ENCODE measurements at places on chromosomes 6 and 20.

DNA sequence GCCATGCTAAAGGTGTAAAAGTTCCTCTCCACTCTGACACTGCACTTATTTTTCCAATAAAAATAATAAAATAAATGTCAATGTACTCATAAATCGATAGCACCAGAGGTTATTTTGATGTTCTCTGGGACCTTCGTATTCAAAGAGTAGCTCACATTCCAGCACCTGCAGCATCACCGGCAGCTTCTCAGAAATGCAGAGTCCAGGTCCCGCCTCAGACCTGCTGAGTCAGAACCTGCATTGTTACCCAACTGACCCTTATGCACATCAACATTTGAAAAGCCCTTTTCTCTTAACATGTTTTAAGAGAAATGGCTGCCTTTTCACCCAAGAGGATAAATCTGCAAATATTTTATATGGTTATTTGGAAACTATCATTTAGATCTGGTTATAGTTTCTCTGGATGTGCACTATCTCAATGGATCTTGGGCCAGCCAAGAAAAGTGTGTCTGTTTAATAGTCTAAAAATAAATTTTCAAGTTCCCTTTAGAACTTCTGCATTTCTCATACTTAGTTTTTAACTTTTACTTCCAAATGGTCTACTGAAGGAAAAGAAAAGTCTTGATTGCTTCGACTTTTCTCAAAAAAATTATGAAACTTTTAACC is 216.2 kb upstream of the PRDM1 start:
- DNase-seq, result no peak

GRCh38 chr20:46317685-46318177 is 9.4 kb upstream of the CDH22 start:
- DNase-seq, result no peak

DNA sequence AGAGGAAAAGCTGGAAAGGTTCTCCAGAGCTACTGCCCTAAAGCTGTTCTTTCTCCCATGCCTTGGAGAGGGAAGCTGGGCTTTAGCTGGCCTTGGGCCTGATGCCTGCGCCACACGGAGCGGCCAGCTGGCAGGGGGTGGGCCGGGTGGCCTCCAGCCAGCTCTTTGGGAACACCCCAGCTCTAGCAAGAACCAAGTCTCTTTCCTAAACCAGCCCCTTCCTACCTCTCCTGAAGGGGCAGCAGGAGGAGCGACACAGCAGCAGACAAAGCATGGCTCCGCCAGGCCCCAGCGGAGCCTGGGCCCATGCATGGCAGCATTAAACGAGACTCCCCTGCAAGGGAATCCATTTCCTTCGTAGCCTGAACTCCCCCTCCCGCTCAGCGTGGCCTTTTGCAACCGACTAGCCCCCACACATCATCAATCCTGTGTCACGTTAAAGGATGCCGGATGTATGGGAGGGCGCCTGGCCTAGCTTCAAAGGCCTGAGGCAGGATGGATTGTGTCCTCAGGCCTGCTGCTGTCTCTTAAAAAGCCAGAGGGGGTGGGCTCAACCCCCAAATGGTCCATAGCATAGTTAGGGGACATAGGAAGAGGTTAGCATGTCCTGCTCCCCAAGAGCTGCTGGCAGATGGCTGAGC is 14.0 kb downstream of the MRPS18A start:
- no peak for DNase-seq

DNA sequence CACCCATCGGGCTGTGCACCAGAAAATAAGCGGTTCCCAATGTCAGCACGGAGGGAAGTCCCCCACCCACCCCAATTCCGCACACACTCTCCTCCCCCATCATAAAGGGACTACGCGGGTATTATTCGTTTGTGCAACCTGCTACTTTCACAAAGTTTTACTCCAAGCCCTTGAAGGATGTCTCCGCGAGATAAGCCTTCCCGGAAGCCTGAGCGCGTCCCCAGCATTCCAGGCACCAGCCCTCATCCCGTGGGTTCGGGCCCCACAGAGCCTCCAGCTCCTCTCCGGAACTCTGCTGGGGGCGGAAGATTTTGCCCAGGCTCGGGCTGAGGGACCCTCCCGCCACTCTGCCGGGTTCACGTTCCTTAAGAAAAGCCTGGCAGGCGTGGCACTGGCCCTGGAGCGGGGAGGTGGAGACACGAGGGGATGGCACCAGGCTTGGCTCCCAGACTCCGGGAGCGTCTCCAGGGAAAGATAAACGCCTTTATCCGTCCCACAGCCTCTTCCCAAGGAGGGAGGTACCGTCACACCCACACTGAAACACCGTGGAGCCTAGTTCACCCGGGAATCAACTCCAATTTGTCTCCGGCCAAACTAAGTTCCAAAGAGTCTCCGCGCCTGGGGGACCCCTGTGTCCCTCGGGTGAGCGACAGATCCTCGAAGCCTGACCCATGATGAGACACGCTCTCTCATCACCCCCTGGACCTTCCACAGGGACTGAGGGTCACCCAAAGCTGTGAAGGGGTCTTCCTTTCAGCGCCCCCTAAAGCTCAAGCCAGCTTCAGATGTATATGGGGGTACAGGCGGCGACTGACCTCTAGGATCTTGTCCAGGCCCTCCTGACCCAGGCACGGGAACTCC is 934 bp downstream of the KCNK5 start:
- no peak for DNase-seq

GRCh38 chr6:17405944-17406245 is 12.5 kb downstream of the CAP2 start:
- no peak for DNase-seq

DNA sequence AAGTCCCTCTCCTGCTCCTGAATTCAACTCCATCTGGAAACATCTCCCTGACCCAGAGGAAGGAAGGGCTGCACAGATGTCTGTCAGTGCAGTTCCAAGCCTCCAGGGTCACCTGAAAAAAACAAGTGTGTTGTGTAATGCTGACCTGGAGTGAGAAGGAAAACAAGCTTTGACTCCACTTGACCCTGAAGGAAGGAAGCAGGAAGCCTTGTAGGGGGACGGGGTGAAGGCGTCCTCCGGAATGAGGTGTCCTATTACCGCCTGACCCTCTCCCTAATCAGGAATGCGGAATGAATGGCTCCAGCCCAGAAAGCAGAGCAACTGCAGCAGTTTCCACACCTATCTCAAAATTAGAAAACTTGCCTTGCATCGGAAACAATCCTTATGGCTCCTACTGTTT is 13.9 kb upstream of the ADGRF5 start:
- no peak for DNase-seq

DNA sequence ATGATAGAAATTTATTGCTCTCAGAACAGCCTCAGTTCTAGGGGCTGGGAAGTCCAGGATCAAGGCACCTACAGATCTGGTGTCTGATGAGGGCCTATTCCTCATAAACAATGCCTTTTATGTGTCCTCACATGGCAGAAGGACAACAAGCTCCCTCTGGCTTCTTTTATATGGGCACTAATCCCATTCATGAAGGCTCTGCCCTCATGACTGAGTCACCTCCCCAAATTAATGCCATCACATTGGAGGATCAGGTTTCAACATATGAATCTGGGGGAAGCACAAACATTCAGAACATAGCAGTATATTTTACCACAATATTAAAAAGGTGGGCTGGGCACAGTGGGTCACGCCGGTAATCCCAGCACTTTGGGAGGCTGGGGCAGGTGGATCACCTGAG is 58.5 kb upstream of the CCN6 start:
- no peak for DNase-seq

- peak; percentile 94 for DNase-seq
Measured at GRCh38 chr20:14566505-14566904, 229.1 kb upstream of the FLRT3 start.

GRCh38 chr20:34986311-34987287 is 30.9 kb downstream of the MYH7B start:
- DNase-seq, result no peak

- no peak for DNase-seq
Measured at GRCh38 chr6:108793516-108794251, 54.5 kb upstream of the ARMC2 start.

GRCh38 chr6:41451039-41451438 is 95.1 kb upstream of the FOXP4 start:
- no peak for DNase-seq

GRCh38 chr6:143457563-143458359 is 7.2 kb downstream of the PEX3 start:
- no peak for DNase-seq

GRCh38 chr20:10897336-10897735 is 223.5 kb upstream of the JAG1 start:
- DNase-seq, result no peak

DNA sequence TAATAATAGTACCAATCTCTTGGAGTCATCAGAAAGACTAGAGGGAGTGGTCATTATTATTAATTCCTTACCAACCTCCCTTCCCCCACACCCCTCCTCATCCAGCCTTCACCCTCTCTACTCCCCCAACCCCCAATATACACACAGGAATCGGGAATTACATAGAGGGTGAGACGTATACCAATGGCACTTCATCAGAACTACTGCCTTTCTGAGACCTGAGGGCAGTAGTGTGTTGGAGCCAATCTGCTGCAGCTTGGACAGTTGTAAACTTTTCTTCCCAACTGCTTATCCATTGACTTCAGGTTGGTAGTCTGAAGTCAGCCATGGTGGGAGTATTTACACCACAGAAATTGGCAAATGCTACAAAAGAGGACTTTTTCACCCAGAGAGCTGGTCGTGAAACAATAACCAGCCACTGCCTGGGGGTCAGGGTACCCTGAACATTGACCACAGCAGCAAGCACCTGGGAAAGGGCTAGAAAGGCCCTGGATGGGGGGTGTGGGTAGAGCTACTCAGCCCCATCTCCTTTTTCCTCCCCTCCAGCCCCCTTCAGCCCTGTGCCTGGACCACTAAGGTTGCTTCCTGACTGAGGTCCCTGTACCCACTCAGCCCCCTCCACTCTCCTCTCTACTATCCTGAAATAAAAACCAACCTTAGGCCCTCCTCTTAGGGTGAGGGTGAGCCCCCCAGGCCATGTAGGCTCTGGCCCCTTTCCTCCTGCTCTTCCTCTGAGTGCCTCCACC is 161.5 kb downstream of the MRPL14 start:
- no peak for DNase-seq

- DNase-seq, result no peak
Measured at GRCh38 chr20:33308668-33309067, 25.7 kb downstream of the BPIFB1 start.

GRCh38 chr20:45779011-45779915 is 12.4 kb downstream of the WFDC3 start:
- DNase-seq, result peak; percentile 99

- DNase-seq, result no peak
Measured at GRCh38 chr6:133157995-133158394, 83.2 kb upstream of the EYA4 start.

DNA sequence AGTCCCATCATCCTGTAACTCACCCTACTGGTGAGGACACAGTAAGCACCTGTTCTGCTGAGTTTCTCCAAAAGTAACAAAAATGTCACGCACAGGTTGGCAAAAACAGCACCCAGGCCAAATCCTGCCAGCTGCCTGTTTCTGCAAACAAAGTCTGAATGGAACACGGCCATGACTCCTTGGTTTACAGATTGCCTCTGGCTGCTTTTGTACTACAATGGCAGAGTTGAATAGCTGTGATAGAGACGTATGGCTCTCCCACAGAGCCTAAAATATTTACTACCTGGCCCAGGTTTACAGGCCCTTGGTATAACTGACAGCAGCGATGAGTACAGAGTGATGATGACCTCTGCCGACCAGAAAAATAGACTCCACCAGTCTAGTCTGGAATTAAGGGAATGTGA is 52.6 kb downstream of the CNKSR3 start:
- DNase-seq, result no peak

- DNase-seq, result no peak
Measured at GRCh38 chr6:49550492-49551077, at the start of gene C6orf141. C6orf141 (plus strand) TSS chr6:49550668; CDS start chr6:49550793, 125 bp downstream.

DNA sequence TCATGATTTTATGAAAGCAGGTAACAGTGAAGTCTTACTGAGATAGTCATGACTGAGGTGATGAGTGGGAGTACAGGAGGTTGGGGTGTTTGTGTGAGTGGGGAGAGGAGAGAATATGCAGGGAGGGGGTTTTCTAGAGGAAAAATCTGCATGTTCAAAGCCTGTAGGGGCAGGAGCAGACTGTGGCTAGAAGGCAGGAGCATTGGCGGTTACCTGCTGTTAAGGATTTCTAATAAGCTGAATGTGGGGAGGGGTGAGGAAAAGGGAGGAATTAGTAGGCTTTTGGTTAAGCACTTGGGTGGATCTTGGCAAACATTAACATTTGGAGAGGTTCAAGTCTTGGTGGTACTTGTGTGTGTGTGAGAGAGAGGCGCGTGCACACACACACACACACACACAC is 70.8 kb downstream of the EYA4 start:
- DNase-seq, result no peak

DNA sequence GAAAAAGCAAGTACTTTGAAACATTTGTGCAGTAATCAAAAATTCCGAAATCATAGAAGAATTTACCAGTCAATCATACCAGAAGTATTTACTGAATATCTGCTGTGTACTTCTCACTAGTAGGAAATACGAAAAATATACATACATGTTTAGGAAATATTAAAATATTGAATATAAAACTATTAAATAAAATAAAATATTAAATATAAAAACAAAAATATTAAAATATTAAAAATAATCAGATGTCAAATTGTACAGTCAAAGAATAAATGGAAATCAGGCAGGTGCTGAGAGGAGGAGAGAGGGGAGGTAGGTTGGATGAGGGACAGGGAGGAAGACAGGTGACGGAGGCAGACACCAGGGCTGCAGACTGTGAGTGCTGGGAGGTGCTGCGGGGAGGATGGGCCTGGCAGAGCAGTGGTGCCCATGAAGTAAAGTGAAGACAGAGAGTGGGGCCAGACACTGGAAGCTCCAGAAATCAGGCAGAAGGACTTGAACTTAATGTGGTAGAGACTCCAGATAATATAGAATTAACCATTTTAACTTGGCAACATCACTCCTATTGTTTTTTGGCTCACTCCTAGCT is 55.9 kb downstream of the PRKN start:
- no peak for DNase-seq

DNA sequence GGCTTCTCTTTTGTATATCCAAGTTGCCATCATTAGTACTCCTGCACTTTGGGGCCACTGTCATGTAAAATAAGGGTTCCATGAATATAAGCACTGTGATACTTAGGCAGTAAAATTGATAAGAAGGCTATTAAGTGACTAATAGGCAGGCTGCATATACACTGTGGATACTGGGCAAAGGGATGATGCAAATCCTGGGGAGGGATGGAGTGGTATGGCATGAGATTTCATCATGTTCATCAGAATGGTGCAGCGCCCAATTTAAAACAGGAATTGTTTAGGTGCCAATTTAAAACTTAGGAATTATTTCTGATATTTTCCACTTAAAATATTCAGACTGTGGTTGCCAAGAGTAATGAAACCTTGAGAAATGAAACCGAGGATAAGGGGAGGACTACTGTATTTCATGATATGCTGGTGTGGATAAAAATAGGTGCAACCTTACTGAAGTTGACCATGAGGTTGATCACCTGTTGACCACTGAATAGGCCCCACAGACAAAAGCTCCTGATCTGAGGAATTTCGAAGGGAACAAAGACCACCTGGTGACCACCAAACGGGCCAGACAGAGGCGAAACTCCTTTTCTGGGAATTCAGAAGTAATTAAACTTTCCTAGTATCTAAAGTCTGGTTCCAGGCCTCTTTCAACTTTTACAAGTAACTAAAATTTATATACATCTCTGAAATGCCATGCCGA is 4.9 kb upstream of the TRIM39 start:
- DNase-seq, result no peak

- DNase-seq, result no peak
Measured at GRCh38 chr6:40887792-40888340, 151.2 kb downstream of the UNC5CL start.

Data from fibroblast of skin of left quadriceps (primary cell).